ENCODE measurements at places on chromosomes 7 and 10.

- no peak for DNase-seq
These were observed 6.9 kb upstream of the NOBOX start for GRCh38 chr7:144410441-144410840.

DNA sequence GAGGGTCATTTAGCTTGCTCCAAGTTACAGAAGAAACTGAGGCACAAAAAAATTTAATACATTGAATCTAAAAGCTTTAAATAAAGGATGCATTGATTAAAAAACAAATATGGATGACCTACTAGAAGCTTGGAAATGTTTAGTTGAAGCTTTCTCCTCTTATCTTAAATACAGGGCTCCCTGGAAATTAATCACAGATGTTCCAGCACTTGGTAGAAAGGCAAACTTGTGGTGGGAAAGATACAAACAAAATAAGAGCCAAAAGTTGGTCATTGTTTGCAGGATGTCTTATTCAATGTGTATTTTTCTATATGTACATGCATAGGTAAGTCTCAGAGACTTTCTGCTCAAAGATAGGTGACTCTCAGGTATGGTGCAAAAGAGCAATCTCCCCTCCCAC lies 40.7 kb upstream of the LYZL1 start:
- no peak for DNase-seq

DNA sequence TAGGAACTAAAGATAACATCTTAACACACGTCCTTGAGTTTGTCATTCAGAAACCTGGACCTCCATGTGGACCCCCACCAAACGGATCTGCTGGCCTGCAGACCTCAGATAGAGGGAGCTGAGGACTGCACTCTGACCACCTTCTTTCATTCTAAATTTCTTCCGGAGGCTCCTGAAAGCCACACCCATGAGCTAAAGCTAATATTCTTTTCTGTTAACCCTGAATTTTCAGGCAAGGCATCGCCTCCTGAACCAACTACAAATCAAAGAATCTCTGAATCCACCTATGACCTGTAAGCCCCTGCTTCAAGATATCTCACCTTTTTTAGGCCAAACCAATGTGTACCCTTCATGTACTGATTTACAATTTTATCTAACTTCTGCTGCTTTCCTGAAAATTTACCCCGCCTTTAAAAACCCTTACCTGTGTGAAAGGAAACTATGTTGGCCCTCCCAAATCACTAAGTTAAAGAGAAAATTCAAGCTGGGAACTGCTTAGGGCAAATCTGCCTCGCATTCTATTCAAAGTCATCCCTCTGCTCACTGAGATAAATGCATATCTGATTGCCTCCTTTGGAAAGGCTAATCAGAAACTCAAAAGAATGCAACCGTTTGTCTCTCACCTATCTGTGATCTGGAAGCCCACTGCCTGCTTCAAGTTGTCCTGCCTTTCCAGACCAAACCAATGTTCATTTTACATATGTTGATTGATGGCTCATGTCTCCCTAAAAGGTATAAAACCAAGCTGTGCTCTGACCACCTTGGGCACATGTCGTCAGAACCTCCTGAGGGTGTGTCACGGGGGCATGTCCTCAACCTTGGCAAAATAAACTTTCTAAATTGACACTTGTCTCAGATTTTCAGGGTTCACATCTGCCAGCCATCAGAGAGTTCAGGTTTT lies 7.7 kb upstream of the MSMB start:
- no peak for DNase-seq

DNA sequence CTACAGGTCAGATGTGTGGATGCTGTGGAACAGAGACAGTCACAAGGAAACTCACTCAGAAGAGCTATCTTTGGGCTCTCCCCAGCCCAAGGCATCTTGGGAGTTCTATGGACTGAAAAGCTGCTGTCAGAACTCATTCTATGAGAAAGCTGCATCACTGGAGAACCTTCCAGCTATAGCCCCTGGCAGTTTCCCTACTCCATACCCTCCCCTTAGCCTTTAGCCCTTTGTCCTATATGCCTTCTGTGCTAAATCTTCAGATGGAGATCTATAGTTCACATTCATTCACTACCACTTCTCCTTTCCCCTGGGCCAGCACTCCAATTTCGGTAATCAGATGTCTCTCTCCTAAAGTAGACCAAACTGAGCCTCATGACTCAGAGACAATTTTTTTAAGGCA lies 6.9 kb downstream of the WNT8B start:
- no peak for DNase-seq

DNA sequence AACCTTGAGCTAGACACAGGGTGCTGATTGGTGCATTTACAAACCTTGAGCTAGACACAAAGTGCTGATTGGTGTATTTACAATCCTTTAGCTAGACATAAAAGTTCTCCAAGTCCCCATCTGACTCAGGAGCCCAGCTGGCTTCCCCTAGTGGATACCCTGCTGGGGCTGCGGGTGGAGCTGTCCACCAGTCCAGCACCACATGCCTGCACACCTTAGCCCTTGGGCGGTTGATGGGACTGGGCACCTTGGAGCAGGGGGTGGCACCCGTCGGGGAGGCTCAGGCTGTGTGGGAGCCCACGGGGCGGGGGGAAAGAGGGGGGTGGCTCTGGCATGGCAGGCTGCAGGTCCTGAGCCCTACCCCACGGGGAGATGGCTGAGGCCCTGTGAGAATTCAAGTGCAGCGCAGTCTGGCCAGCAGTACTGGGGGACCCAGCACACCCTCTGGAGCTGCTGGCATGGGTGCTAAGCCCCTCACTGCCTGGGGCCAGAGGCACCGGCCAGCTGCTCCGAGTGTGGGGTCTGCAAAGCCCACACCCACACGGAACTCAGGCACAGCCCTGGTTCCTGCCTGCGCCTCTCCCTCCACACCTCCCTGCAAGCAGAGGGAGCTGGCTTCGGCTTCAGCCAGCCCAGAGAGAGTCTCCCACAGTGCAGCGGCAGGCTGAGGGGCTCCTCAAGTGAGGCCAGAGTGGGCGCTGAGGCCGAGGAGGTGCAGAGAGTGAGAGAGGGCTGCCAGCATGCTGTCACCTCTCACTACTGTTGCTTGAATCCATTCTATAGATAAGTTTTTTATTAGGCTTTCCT lies 369.8 kb upstream of the SMIM30 start:
- DNase-seq, result no peak

DNA sequence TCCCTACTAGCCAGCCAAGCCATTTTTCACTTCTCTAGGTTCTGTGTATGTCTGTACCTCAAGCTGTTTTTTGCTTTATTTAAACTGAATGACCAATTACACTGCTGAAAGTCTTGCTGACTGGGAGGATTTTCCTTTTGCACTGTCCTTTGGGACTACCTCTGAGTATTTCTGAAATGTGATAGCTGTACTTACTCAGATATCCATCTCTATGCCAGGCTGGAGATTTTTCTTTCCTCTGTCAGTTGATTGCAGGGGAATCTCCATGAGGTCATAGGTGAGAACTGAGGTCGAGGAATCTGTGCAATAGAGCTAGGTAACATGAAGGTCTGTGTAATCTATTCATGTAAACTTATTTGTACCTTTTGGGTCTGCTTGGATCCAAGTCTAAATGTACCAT lies 38.9 kb upstream of the ANKRD1 start:
- no peak for DNase-seq

GRCh38 chr7:36522453-36523007 lies 132.9 kb downstream of the ANLN start:
- no peak for DNase-seq

GRCh38 chr7:143965280-143965679 lies 10.6 kb downstream of the OR2F1 start:
- no peak for DNase-seq

DNA sequence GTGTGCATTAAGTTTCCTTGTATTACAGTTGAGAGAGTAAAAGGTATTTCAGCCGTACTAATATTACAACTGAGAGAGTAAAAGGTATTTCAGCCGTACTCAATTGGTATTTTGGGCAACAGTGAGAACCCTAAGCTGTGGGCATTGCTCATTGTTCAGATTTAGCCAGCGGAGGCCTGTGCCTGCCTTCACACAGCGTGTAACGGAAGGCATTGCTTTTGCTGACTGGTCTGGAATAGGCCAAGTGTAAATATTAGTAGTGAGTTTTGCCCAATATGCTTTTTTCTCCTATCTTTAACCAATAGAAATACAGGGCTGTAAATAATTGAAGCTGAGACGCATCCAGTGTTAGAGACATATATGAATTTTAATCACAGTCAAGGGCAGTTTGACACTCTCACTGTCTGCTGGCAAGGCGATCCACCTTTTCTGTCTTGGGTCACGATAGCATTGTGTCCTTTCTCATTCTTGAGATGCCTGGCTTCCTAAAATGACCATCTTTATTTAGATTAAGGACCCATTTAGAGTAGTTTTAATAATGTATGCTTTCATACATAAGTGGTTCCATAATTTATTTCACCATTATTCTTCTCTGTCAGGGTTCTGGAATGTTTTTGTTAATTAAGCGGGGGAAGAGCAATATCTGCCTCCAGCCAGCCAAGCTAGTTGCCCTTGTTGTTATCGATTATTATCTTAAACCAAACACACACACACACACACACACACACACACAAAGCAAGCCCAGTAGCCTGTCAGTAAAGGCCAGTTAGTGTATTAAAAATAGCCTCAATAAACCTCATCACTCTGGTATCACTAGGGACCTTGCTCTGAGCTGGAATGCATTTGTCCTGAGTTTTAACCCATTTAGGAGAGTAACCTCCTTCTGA lies 130.7 kb downstream of the CELF2 start:
- DNase-seq, result no peak

Measured in NCI-H446 (cell line).